ENCODE measurements at places on chromosomes 3 and 15.

- DNase-seq = no peak
Measured at GRCh38 chr3:46122091-46122490, 86.0 kb downstream of the CCR1 start.

DNA sequence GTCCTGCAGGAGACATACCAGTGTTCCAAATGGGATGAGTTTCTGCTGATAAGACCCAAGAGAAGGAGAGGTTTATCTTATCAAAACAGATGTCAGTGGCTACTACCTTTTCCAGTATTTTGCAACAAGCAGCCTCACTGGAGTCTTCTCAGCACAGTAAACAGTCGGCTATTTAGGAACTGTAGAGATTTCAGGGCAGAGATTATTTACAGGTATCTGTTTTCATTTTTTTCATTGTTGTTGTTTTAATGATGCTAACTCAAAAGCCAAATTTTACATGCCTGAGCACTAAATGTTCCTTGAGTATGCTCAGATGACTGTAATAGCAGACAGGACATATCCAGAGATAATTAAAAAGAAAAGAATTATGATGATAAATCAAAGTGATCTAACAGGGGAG lies 252.1 kb downstream of the EPHA6 start:
- DNase-seq = no peak

DNA sequence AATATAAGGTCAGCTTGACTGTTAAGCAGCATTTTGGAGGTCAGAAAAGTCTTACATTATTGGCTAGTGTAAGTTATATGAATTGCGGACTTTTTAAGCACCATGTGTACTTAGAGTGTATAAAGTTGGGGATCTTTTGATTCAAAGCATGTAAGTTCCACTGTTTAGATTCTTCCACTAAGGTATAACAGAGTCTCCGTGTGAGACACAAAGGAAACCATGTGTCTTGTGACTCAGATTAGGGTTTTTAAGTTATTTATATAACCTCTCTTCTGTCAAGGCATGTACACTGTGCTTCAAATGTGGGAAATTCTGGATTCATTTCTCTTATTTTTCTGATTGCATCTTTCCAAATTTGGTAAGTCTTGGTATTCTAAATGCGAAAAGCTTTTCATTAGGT lies 143.5 kb upstream of the SOX2 start:
- no peak for DNase-seq

DNA sequence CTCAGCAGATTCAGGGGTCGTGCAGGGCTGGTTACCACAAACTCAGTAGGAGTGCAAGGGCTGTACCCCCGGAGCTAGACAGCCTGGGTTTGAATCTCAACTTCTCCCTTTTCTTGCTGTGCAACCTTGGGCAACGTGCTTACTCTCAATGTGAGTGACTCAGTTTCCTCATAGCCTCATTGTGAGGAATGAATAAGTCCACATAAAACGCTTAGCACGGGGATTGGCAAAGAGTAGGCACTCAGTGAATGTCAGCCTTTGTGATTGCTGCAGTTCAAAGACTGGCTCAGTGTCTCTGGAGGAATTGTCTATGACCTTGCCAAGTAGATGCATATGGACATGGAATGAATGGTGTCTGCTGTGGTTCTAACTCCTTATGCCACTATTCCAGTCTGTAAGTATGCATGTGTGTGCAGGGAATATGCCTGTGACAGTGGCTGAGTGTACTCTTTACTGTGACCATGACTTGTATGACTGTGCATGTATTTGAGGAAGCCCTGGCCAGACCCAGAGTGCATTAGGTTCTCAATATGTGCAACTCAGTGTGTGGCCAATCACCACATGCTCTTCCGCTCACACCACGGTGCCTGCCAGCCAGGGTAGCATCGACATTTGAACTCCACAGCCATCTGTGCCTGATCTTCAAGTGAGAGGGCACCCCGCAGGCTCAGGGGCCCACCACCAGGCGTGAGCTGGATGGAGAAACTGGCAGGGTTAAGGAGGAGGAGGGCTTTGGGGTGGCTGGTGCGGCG lies 900 bp upstream of the HYAL3 start:
- DNase-seq = no peak

DNA sequence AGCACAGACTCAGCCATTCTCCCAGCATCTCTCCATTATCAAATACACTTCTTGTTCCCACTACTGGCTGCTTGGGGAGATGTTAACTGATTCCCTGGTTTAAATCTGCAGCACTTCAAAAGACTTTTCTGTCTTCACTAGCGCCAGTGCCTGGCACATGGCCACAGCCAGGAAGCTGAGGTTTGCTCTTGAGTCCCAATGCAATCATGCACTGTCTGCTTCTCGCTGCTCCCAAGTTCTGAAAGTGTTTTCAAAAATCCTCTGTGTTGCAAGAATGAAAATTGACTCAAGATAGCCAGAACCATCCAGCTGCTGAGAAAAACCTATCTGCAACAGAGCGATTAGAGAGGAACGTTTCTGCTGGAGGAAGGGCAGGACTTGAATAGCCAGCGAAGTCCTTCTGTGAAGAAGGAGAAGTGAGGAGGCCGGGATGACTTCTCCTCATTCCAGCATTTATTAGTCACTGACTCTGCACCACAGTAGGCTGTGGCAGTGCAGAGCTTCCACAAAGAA lies 358.4 kb upstream of the NR2F2 start:
- DNase-seq = no peak

GRCh38 chr3:87733671-87734367 lies 325.0 kb downstream of the CGGBP1 start:
- peak; percentile 47 for DNase-seq

- DNase-seq = no peak
Measured at GRCh38 chr3:3305084-3305483, 125.6 kb upstream of the CRBN start.

DNA sequence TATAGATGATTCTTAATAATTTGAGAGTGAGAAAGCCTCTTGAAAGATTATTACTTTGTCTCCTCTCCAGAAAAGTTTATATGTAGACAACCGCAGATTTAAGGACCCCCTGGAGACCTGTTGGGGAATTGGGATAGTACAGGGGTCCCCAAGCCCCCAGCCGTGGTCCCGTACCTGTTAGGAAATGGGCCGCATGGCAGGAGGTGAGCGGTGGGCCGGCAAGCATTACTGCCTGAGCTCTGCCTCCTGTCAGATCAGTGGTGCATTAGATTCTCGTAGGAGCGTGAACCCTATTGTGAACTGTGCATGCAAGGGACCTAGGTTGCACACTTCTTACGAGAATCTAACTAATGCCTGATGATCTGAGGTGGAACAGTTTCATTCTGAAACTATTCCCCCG lies 78.3 kb downstream of the PFN2 start:
- DNase-seq = no peak

DNA sequence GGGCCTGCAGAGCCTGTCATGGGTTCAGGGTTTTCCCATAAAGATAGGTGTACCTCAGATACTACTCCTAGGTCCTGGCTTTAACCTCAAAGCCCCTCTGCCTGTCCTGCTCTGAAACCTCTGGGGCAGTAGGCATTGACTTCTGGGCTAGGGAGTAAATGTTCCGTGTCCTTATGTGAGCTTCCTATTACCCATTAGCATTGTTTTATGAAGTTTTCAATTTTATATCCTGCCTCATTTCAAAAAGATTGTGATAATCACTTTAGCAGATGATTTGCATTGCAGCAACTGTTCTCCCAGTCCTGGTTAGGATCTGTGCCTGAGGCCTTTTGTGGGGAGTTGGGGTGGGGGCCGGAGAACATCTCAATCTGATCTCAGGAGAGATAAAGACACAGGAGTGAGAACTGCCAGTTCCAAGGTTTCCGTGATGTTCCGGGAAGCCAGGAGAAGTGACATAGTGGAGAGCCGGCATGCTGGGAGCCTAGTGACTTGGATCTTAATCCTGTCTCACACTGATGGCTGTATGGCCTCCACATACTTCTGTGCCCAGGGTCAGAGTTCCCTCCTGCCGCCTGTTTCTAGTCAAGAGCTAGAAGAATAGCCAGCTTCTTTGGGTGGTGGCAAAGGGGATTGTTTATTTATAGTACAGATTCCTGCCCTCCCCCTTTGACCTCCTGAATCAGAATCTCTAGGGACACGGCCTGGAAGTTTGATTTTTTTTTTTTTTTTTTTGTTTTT lies 10.6 kb downstream of the TPM1 start:
- DNase-seq = no peak

- DNase-seq = no peak
Measured at GRCh38 chr3:136270179-136270578, 20.0 kb downstream of the PCCB start.

DNA sequence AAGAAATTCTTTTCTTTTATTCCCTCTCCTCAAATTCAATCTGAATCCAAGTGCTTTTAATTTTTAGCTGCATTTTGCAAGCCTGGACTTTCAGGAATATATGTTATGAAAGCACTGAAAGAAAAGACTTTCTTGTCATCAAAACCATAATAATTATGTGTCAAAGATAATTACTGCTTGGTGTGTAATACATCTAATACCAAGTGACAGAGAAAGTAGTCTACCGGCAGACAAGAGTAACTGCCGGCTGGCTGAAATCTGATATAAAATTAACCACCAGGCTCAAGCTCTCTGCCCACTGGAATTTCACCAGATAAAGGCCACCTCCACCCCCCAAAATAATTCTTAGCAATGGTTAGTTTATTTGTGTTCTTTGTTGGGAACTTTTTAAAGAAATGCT lies 220.9 kb upstream of the CDIN1 start:
- no peak for DNase-seq

DNA sequence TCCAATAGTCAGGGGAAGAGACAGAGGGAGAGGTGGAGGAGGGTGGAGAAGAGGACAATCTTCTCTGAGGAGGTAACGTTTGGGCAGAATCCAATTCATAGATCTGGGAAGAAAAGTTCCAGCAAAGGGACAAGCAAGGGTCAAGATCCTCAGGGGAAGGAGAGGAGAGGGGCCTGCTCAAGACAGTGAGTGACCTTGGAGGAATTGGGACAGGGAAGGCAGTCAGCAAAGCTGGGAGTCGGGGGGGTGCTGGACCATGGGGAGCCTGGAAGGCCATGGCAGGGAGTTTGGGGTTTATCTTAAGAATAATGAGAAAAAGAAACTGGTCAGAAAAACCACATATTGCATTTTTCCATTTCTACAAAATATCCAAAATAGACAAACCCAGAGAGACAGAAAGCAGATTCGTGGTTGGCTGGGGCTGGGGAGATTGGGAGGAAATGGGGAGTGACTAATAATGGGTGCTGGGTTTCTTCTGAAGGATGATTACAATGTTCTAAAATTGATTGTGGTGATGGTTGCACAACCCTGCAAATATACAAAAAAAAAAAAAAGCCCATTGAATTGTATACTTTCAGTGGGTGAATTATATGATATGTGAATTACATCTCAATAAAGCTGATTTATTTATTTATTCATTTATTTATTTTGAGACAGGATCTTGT lies 19.6 kb upstream of the SRP14 start:
- DNase-seq = no peak

- DNase-seq = no peak
Measured at GRCh38 chr3:102132370-102132769, 283.1 kb downstream of the NFKBIZ start.

GRCh38 chr3:70392227-70392626 lies 79.8 kb upstream of the MDFIC2 start:
- DNase-seq = no peak

DNA sequence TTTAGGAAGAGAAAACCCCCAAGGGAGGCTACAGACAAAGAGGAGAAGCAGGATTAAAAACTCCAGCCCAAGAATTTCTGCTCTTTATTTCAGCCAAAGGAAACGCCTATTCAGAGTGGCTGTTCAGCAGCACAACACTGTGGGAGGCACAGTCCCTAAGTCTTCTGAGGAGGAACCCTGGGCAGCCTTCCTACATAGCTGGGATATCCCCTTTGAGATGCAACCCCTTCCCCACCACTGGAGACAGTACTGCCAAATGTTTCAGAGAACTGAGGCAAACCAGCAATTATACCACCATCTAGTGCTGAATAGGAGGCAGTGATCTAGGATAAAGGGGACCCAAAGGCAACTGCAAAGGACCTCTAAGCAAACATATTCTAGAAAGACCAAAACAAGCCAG lies 168.1 kb downstream of the VPS13C start:
- DNase-seq = no peak

DNA sequence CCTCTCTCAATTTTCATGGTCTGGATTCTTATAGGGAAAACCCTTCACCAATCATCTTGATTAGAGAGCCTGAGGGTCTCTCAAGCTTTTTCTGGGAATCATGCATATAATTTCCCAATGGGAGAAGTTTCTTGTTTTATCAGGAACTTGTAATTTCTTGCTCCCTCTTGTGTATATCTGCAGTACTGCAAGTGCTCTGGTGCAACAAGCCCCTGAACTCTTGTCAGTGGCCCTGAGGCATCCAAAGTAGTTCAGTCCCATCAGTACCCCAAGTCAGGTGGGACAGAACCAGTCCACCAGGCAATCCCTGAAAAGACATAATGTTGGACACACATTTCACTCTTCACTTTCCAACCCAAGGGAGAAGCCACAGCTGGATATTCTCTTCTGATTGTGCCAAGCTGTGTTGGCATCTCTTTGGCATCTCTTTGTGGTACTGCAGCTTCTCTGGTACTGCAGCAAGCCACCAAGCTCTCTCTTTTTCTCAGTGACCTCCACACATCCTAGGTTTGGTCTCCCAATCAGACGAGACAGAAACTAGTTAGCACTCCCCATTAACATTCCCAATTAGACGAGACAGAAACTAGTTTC lies 214.5 kb downstream of the ZIC4 start:
- DNase-seq = peak; percentile 5

DNA sequence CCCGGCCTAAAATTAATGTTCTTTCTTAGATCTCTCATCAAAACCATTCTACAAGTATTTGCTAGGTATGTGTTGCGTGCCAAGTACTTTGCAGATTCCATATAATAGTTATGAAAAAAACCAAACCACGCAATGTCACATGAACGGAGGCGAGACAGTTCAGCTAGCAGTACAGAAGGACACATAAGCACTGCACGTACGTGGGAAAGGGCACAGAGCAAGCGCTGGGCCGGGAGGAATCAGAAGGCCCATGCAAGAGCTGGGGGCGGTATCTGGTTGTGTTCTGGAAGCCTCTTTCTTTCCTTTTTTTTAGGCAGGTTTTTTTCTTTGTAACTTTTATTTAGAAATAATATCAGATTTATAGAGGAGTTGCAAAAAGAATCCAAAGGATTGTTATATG lies 11.3 kb downstream of the PDIA5 start:
- DNase-seq = no peak

- DNase-seq = no peak
Measured at GRCh38 chr15:60395276-60396011, 2.3 kb downstream of the ANXA2 start.

GRCh38 chr3:122795674-122796195 lies 866 bp downstream of the SLC49A4 start:
- no peak for DNase-seq

GRCh38 chr3:191051037-191051436 lies 148.0 kb upstream of the OSTN start:
- DNase-seq = no peak

GRCh38 chr3:170327040-170327808 lies 30.3 kb upstream of the SKIL start:
- DNase-seq = no peak

- DNase-seq = no peak
Measured at GRCh38 chr15:96183514-96183850, 147.0 kb upstream of the NR2F2 start.

- DNase-seq = no peak
Measured at GRCh38 chr3:71265365-71265915, 318.1 kb downstream of the FOXP1 start.
